ENCODE measurements at places on chromosomes 7 and 10.

DNA sequence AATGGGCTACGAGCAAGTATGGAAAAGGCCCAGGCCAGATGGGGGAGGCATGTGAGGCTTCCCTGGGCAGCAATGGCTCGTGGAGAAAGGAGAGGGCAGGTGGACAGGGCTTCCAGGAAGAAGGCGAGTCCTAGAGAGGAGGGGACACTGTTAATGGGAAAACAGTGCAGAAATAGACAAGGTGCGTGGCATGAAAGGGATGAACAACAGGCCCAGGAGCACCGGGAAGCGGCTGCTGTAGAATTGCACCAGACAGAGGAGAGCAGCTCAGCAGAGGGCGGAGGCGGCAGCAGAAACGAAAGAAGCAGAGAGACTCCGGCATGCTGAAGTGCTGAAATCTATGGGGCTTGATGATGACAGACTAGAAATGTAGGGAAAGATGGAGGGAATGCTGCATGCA is 102.1 kb downstream of the PIP4K2A start:
- DNase-seq: no peak

DNA sequence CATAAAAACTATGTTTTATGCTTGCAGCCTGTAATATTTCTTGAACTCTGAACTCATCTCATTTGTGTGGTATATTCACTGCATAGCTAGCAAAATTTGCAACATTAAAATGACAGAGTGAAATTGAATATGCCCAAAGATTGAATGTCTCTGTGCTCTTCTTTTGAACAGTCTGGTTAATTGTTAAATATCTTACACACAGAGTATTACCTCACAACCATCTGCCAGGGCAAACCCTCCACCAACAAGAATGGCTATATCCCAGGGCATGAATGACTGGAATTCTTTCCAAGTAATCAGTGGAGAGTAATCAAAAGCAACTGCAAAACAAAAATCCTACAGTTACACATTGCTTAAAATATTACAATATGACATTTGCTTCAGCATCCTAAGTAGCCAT is 76.9 kb downstream of the SLC13A1 start:
- DNase-seq: no peak

- no peak for DNase-seq
Observed at GRCh38 chr10:68192113-68192512, 39.8 kb downstream of the ATOH7 start.

DNA sequence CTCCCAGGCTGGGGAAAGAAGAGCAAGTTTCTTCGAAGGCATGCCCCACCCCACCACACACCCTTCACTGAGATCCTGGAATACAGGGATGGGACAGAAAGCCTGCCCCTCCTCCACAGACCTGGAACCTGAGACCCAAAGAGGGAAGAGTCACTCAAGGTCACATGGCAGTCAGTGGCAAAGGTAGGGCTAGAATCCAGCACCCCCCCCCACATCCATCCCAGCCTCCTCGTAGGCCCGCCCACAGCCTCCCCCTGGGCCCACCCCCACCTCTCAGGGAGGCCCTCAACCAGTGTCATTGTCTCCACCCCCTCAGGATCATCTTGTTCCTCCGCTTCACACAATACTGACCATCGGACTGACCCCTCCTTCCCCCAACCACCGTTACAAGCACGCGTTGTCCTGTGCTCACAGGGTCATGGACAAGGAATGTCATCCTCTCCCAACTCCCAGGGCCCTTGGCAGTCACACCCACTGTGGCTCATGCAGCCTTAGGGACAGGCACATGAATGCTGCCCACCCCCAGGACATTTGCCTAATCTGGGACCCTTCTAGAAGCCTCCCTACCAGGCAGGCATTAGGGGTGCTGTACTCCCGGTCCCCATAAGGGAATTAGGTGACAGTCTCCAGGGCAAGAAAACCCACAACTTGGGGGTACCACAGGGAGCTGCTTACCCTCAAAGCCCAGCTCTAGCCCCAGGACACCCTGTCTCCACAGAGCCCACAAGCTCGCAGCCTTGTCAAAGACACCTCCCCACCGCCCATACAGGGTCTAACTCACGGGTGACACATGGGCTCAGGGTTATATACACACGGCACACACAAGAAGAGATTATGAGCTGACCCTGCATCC is 1.4 kb downstream of the KCNH2 start:
- DNase-seq: no peak

- no peak for DNase-seq
Observed at GRCh38 chr10:42149027-42149700, 489.2 kb downstream of the ZNF33B start.

- no peak for DNase-seq
Observed at GRCh38 chr7:45679516-45679915, 105.3 kb downstream of the ADCY1 start.

DNA sequence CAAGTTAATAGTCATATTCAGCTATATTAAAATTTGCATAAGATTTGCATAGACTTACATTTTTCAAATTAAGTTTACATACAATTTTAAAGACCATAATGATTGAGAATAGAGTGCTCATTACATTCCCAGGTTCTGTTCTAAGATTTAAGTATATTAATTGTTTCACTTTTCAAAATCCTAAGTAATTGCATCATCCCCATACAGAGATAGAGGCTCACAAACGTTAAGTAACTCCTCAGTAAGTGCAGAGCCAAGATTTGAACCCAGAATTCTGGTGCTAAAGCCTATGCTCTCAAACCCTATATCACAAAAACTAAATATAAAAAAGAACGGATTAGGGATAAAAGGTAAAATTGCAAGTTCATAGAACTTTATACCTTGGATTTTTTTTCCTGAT is 2.1 kb downstream of the ITIH5 start:
- DNase-seq: no peak

DNA sequence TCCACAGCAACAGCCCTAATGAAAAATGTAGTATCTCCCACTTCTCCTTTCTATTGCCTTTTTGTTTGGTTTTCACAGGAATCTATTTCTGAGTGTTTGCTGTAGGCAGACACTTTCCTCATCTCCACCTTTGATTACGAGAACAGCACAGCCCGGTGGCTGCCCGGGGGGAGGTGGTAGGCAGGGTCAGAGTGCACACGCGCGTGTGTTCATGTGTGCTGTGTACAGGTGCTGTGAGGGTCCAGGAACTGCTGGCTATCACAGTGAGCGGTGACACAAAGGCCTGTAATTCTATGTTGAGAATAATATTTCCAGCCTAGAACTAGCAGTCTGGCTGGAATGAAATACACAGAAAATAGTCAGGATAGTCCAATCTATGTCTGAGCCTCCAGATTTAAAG is 212.8 kb downstream of the ADARB2 start:
- no peak for DNase-seq

- peak; percentile 95 for DNase-seq
Observed at GRCh38 chr7:39623047-39623731, at the start of gene RALA. Gene RALA, plus strand, starts transcription at chr7:39623572. Its CDS starts 63,096 bp downstream, at chr7:39686668.

GRCh38 chr10:103727546-103727963 is 127.8 kb downstream of the SH3PXD2A start:
- DNase-seq: no peak

DNA sequence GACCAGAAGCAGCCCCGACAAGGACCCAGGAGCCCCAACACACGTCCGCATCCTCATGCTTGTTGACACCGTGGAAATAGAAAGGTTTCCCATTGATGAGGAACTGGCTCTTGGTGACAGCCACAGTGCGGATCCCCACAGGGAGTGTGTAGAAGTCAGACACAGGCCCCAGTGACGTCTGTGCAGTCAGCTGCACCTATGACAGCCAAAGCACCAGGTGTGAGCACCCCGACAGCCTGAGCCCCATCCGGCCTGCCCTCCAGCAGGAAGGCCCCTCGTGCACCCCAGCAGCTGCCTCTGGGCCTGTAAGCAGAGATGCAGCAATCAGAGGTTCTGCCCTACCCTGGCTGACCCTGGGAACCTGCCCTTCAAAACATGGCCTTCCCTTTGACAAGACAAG is 7.1 kb downstream of the GUSB start:
- no peak for DNase-seq

- DNase-seq: no peak
Observed at GRCh38 chr10:88185830-88186229, 322.4 kb downstream of the PTEN start.

DNA sequence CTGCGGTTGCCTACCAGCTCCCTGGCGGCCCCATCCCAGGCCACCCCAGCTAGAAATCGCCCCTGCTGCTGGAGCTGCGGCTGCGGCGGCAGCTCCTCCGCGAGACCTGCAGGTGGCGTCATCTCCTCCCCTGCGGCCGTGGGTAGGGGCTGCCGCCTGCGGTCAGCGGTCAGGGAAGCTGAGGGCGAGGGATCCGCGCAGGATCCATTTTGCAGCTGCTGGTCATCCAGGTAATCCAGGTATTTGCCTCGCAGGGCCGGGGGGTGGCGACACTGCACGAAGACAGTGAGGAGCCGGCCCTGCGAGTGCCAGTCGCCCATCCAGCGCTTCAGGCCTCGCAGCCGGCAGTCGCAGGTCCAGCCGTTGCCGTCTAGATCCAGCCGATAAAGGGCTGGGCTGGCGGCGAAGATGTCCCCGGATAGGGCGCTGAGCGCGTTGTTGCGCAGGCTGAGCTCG is 1.5 kb downstream of the TRIL start:
- DNase-seq: peak; percentile 26

DNA sequence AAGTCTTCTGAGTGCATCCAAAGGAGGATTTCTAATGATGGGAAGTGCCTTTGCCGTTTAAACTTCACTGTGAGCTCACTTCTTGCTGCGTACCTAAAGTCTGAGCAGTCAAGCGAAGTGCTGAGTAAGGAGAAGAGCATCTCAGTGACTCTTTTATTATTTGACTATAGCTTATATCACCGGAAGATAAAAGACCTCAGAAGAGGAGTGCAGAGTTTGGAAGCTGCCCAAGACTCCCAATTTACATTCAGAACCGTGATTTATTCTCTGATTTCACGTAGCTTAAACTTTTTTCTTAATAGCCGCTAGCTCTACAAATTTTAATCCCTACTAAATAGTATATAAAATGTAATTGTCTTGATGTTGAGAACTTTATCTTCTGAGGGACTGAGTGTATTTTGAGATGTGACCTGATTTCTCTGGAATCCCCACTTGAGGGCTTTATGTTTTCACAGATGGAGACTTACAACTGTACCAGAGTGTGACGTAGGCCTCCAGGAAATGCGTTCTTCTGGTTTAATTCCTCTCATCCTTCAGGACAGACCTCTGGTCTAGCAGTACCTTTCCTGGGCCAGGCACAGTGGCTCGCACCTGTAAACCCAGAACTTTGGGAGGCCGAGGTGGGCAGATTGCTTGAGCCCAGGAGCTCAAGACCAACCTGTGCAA is 51.1 kb downstream of the CAMK1D start:
- DNase-seq: no peak

GRCh38 chr7:77693830-77694583 is 2.3 kb upstream of the RSBN1L start:
- no peak for DNase-seq
